Bronchus fibroblast of lung (primary cell): ENCODE measurements at places on chromosomes 12 and 14. TPM values are rescaled to one million over a fixed set of nuclear protein-coding genes. Genes with fewer than 3 reads are reported as not detected.

The SOX5 gene
- 2.4 and 3.0 TPM in 2 replicates for total RNA-seq

The GALNT16 gene
- total RNA-seq, result 0.17 and 0.45 TPM in 2 replicates

The JAG2 gene
- 0.30 and 0.50 TPM in 2 replicates for total RNA-seq

The ACSM4 gene
- not detected in 2 replicates for total RNA-seq

The ITGB7 gene
- total RNA-seq, result under 0.01 TPM in 2 replicates
